T-helper 1 cell treated with Interleukin-12 subunit alpha and Interleukin-12 subunit beta and Interleukin-4 antibody, amounts not matched to agents 30 ng/mL and 1 ng/mL, for 36 hours (primary cell): ENCODE measurements at places on chromosomes 4 and X. TPM values are rescaled to one million over a fixed set of nuclear protein-coding genes. Genes with fewer than 3 reads are reported as not detected.

BLOC1S4 gene
- total RNA-seq, result 17.4 and 19.0 TPM in 2 replicates

TAF7L gene
- total RNA-seq, result 0.12 and 0.29 TPM in 2 replicates

OTC gene
- total RNA-seq, result not detected in 2 replicates

CABS1 gene
- not detected in 2 replicates for total RNA-seq
